Body of pancreas (tissue), 4 donors: ENCODE measurements at places on chromosomes 12 and 14. TPM values are rescaled to one million over a fixed set of nuclear protein-coding genes. Genes with fewer than 3 reads are reported as not detected.

CAPZA3 gene
- total RNA-seq, result not detected

DNA sequence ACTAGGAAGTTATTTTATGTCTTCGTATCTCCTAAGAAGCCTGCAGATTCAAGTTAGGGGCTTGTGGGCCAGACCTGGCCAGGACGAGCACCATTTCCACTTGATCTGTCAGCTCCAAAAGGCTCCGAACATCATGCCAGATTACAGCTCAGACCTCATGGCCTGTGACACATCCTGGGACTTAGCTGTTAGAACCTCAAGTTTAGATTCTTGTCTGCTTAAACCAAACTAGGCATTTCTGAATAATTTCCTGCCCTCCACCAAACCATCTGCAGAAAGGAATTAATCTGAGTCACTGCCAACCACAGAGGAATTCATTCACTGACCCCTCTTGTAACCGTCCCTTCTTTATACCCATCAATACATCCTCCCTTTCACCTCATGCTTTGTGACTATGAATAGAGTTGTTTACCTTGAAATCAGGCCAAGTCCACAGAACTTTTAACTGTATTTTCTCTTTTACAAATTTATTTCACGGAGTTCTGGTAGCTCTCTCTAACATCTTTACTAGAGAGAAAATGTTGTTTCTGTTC is 120.3 kb downstream of the FBXL14 start:
- no peaks in the 10 kb centered on the region for H3K27me3 ChIP-seq
- no peak overlapping the region for H3K4me3 ChIP-seq
- no peak for DNase-seq
- no peaks in the 10 kb centered on the region for H3K36me3 ChIP-seq

- no peaks in the 10 kb centered on the region for H3K36me3 ChIP-seq
- H3K4me3 ChIP-seq, result no peak overlapping the region
- peaks cover 15% of the 10 kb centered on the region for H3K4me1 ChIP-seq
- peak; percentile 61 for DNase-seq
Measured at GRCh38 chr12:120640861-120641833, 721 bp downstream of the CABP1 start.

GRCh38 chr14:99659333-99659741 is 14.4 kb downstream of the HHIPL1 start:
- H3K4me3 ChIP-seq, result no peak overlapping the region
- H3K36me3 ChIP-seq, result no peaks in the 10 kb centered on the region
- H3K4me1 ChIP-seq, result peaks cover 5% of the 10 kb centered on the region
- H3K27me3 ChIP-seq, result peaks cover 4% of the 10 kb centered on the region
- no peak overlapping the region for H3K27ac ChIP-seq
- no peak for DNase-seq

GRCh38 chr12:84696281-84696680 is 216.3 kb downstream of the SLC6A15 start:
- H3K4me3 ChIP-seq, result no peak overlapping the region
- H3K27me3 ChIP-seq, result no peaks in the 10 kb centered on the region
- DNase-seq, result no peak
- H3K36me3 ChIP-seq, result no peaks in the 10 kb centered on the region
- H3K27ac ChIP-seq, result no peak overlapping the region
